ENCODE measurements at places on chromosomes 12 and 14. TPM values are rescaled to one million over a fixed set of nuclear protein-coding genes. Genes with fewer than 3 reads are reported as not detected.
A peak's percentile ranks its signal among the peaks of the same experiment; 100 is the strongest.

FLRT2 gene
- total RNA-seq, result not detected

OASL gene
- 11.4 TPM for total RNA-seq

SLC4A8 gene
- 2.7 TPM for total RNA-seq

- DNase-seq, result no peak
Observed at GRCh38 chr12:95733141-95733825, 57.3 kb downstream of the NTN4 start.

GRCh38 chr14:22778084-22778483 lies 11.6 kb downstream of the OXA1L start:
- DNase-seq, result no peak

GRCh38 chr12:49160399-49160798 lies 28.5 kb downstream of the TUBA1A start:
- no peak for DNase-seq

- peak; percentile 3 for DNase-seq
Observed at GRCh38 chr14:52960627-52961026, 9.8 kb upstream of the FERMT2 start.

DNA sequence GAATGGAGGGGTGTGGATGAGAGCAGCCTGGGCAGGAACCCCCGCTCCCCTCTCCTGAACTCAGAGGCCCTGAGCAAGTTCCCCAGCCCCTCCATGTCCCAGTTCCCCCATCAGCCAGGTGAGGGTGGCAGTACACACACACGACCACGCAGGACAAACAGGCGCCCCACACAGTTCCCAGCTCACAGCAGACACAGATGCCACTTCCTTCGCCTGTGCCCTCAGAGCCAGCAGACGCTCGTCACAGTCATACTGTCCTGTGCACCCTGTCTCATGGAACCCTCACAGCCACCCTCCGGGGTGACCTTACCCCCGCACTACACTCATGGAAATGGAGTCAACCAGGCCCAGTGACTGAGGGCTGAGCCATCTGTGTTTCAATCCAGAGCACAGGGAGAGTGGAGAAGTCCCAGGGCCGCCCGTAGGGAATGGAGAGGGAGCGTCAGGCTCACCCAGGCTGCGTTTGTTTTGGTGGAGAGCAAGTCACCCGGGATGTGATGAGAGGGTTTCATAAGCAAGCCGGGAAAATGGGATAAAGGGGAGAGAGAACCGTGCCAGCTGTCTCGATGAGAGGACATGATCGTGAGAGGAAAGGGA lies 47.5 kb upstream of the DYNC1H1 start:
- no peak for DNase-seq

GRCh38 chr12:53949631-53950436 lies 4.9 kb upstream of the HOXC12 start:
- DNase-seq, result no peak

DNA sequence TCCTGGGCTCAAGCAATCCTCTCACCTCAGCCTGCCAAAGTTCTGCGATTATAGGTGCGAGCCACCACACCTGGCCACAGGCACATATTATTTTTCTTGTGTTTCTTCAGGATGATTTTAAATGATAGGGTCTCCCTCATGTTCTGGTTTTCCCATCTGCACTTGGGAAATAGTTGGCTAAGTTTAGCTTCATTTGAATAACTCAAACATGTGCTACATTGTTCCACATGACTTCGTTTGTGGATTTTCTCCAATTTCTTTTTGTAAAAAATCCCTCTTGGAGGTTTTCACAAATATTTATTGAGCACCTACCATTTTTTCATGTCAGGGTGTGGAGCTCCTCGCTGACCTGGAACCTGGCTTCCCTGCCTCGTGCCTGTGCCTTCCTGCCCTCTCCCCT lies 55.2 kb upstream of the GNPNAT1 start:
- no peak for DNase-seq

DNA sequence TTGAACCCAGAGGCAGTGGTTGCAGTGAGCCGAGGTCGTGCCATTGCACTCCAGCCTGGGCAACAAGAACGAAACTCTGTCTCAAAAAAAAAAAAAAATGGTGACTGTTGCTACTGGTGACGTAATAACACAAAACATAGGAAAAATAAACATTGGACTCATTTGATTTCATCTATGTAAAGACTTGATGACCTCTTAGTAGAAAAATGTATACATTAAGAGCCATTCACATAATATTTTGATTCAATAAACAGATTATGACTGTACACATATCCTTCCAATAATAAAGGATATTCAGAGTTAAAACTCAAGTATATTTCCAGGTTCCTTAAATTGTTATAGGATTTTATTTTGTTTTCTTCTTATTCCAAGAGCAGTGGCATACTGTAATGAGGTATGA lies 65.7 kb upstream of the AEBP2 start:
- no peak for DNase-seq

DNA sequence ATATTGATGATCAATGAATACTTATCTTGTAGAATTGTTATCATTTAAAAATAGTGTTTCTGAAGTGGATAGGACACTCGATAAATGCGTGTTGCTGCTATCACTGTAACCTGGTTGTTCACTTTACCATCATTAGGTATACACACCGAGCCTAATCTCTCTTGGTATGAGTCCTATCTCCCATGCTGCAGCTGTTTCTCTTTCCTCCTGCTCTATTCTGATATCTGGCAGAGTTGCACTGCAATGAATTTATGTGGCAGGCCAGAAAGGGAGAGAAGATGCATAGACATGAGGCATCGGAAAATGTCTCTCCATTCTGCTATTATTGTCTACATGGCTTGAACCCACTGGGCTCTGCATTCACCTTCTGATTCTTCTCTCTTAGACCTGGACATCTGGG lies 26.7 kb downstream of the KCNK10 start:
- DNase-seq, result no peak

Data from activated CD8-positive, alpha-beta T cell treated with anti-CD3 and anti-CD28 coated beads for 36 hours (primary cell).